Thoracic aorta (tissue), 2 donors: ENCODE measurements at places on chromosomes 6 and 20.

GRCh38 chr6:134063966-134064445 lies 11.6 kb upstream of the SLC2A12 start:
- H3K4me3 ChIP-seq: no peak overlapping the region
- no peaks in the 10 kb centered on the region for H3K27me3 ChIP-seq
- no peak for DNase-seq
- H3K27ac ChIP-seq: peak overlapping the region; percentile 65
- no peaks in the 10 kb centered on the region for H3K36me3 ChIP-seq

DNA sequence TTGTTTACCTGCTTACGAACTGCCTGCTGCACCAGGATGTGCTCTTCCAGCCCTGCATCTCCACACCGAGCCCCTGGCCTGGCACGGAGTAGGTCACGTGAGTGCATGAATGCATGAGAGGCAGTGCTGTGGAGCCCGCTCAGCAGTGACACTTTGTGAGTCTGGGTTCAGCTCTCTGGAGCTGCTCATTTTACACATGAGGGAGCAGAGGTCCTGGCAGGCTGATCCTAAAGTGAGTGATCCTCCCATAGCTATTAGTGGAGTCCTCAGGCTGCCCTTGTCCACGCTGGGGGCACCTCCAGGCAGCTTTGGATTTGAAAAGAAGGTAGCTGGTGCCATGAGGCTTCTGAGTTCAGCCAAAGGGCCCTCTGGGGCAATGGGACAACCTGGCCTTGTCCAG lies 64.2 kb downstream of the EDN3 start:
- H3K4me3 ChIP-seq: no peak overlapping the region
- H3K27ac ChIP-seq: no peak overlapping the region
- DNase-seq: no peak
- H3K36me3 ChIP-seq: no peaks in the 10 kb centered on the region
- H3K4me1 ChIP-seq: no peaks in the 10 kb centered on the region
- H3K27me3 ChIP-seq: no peaks in the 10 kb centered on the region

DNA sequence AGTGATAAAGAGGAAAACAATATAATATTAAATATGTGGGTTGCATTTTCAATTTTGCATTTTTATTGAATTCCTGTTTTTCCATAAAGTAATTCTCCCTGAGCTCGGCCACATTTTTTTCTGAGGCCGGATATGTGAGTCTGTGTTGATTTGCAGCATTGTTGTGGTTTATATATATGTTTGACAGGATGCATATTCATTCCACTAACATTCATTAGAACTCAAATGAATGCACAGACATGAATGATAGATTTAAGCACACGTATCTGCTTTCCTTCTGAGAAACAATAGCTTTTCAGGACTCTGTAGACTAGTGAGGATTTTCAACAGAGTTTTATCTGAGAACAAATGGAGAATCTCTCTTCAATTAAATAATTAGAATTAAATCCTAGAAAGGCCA lies 10.6 kb upstream of the EXOC2 start:
- H3K4me1 ChIP-seq: no peaks in the 10 kb centered on the region
- H3K4me3 ChIP-seq: no peak overlapping the region
- no peaks in the 10 kb centered on the region for H3K27me3 ChIP-seq
- no peak overlapping the region for H3K27ac ChIP-seq
- H3K36me3 ChIP-seq: no peaks in the 10 kb centered on the region

DNA sequence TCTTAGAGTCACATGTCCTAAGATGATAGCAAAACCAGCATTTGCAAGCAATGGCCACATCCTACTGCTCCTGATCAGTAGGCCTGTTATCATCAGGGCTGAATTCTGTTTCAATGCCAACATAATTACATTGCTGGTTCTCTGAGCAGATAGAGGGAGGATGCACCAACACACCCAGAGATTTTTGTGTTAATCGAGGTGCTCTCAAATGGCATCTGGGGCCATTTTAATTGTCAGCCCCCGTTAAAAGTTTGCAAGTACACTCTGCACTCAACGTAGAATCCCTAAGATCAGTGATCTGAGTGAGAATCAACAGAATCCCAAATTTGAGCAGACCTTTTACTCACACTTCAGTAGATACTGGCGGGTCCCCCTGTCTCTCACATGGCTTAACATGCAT lies 24.8 kb downstream of the ADTRP start:
- H3K27me3 ChIP-seq: no peaks in the 10 kb centered on the region
- no peaks in the 10 kb centered on the region for H3K4me1 ChIP-seq
- H3K27ac ChIP-seq: no peak overlapping the region
- no peak for DNase-seq

DNA sequence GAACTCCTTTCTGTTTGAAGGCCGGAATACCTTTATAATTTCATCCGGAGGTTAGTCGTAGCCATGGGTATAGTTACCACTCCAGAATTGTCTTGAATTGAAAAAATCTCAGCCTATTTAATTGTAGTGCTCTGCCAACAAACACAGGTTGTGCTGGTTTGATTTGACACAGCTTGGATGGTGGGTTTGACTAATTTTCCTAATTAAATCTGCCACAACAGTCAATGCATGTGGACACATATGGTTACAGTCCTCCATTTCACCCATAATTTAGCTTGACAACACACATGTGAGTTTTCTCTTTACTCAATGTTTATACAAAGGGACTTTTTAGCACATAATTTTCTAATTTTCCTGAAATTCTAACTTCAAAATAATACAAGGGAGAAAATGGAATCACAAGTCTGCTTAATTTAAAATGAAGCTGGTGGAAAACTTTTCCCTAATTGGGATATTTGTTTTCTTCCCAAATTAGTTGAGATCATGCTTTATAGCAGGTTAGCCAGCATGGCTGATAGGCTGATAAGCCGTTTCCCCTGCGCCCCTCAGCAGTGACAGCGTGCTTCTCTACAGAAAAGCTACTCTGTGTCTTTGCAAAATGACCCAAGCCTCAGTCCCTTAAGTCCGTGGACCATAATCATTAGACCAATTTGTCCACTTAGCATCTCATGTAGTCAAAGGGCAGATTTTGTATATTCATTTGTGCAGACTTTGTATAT lies 463.5 kb upstream of the FLRT3 start:
- H3K4me3 ChIP-seq: no peak overlapping the region
- H3K27me3 ChIP-seq: no peaks in the 10 kb centered on the region
- DNase-seq: no peak
- no peaks in the 10 kb centered on the region for H3K36me3 ChIP-seq
- no peaks in the 10 kb centered on the region for H3K4me1 ChIP-seq

GRCh38 chr6:29694637-29695036 lies 13.7 kb upstream of the ZFP57 start:
- no peak overlapping the region for H3K4me3 ChIP-seq
- no peak overlapping the region for H3K27ac ChIP-seq
- no peak for DNase-seq
- H3K4me1 ChIP-seq: no peaks in the 10 kb centered on the region

- H3K4me1 ChIP-seq: no peaks in the 10 kb centered on the region
- H3K4me3 ChIP-seq: no peak overlapping the region
- no peak overlapping the region for H3K27ac ChIP-seq
- no peaks in the 10 kb centered on the region for H3K27me3 ChIP-seq
- DNase-seq: no peak
Observed at GRCh38 chr6:161921602-161922395, 647.9 kb upstream of the AGPAT4 start.

DNA sequence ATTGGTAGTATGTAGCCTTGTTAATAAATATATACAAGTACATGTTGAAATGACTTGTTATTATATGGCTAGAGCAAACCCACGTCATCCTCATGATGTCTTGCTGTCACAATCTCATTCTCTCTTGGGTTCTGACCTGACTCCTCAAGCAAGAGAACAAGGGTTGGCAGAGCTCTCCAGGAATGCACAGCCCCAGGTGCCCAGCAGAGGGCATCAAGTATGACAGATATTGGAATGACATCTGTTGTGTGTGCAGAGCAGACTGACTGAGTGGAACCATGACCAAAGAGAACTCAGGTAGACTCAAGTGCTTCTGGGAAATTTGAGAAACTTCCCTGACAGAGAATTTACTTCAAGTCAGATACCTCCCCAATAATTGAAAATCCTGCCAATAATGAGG lies 90.6 kb downstream of the PAX1 start:
- no peak overlapping the region for H3K4me3 ChIP-seq
- no peak overlapping the region for H3K27ac ChIP-seq
- DNase-seq: no peak

GRCh38 chr6:66496659-66497058 lies 789.6 kb upstream of the EYS start:
- H3K4me3 ChIP-seq: no peak overlapping the region
- H3K27ac ChIP-seq: no peak overlapping the region
- DNase-seq: no peak

DNA sequence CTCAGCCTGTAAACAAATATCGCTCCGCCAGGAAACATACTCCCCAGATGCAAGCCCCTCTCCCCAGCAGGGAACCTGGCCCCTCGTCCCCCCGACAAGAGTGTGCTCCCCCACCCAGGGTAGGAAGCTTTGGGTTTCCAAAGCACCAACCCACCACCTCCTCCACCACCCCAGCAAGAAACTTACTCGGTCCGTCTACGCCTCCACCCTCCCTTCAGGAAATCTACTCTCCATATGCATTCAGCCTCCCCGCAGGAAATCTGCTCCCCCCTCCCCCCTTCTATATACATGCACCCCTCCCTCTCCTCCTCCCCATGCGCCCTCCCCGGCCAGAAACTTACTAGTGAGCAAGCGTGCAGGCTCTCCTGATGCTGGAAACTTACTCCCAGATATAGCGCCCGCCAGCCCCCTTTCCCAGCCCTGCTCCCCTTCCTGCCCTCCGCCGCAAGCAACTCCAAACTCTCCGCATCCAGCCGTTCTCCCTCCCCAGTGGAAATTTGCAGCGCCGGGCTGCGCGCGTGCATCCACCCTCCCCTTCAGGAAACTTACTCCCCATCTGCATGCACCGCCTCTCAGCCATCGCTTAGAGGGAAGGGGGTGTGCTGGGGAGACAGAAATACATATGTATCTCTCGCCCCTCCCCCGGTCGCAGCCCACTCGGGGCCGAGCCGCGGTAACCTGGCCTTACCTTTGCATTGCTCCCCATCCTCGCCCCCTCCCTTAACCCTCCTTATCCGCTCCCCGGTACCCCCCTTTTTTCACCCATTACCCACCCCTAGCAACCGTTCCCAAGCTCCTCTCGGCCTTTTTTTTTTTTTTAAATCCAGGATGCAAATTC lies at the start of gene TRERF1:
TSS of gene TRERF1 (minus strand) at position 594 of the 838 bp plus-strand sequence. CDS start 182,336 bp downstream, outside the sequence.
- peak within 1 kb of the TSS; percentile 83 for H3K4me3 ChIP-seq
- no peaks in the 10 kb centered on the region for H3K36me3 ChIP-seq
- DNase-seq: no peak
- peak within 1 kb of the TSS; percentile 76 for H3K27ac ChIP-seq
- no peaks in the 10 kb centered on the region for H3K27me3 ChIP-seq
- peaks cover 17% of the 10 kb centered on the region for H3K4me1 ChIP-seq

- no peaks in the 10 kb centered on the region for H3K36me3 ChIP-seq
- H3K27me3 ChIP-seq: no peaks in the 10 kb centered on the region
- H3K4me3 ChIP-seq: no peak overlapping the region
- H3K27ac ChIP-seq: no peak overlapping the region
Observed at GRCh38 chr20:11585752-11586352, 331.8 kb upstream of the BTBD3 start.

DNA sequence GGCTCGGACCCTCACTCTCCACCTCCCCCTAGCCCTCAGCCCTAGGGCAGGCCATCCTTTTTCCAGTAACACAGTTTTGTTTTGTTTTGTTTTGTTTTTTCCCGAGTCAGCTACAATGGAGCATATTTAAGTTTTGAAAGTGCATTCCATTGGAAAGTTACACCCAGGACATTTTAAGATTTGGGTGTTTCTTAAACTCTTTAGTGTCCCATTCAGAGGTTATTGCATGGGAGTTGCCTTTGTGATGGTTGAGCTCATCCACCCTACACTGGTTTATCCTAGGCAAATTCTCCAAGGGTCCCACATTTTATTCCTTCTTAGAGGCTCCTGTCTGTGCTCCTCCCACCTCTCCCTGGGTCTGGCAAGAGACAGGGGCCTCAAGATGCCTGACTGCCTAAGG lies 58.9 kb downstream of the THBS2 start:
- H3K27me3 ChIP-seq: no peaks in the 10 kb centered on the region
- H3K36me3 ChIP-seq: no peaks in the 10 kb centered on the region
- peaks cover 43% of the 10 kb centered on the region for H3K4me1 ChIP-seq
- peak overlapping the region; percentile 18 for H3K27ac ChIP-seq
- no peak for DNase-seq

DNA sequence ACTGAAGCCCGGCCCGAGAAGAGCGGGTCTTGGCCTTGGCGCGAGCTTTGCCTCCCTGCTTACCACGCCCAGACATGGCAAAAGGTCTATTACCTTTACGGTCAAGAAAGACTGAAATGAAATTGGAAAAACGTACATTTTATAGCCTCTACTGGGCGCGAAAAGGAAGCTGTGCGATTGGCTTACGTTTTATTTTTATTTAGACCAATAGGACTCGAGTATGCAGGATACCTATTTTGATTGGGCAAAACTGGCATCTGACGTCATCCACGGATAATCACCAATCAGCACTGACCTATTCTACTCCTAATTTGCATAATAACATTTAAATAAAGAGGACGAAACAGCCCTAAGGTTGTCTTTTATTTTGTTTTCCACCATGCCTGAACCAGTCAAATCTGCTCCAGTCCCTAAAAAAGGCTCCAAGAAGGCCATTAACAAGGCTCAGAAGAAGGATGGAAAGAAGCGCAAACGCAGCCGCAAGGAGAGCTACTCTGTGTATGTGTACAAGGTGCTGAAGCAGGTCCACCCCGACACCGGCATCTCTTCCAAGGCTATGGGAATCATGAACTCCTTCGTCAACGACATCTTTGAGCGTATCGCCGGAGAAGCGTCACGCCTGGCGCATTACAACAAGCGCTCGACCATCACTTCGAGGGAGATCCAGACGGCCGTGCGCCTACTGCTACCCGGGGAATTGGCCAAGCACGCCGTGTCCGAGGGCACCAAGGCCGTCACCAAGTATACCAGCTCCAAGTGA lies 97.4 kb downstream of the OR2B2 start:
- H3K36me3 ChIP-seq: no peaks in the 10 kb centered on the region
- H3K4me3 ChIP-seq: peak overlapping the region; percentile 78
- peak; percentile 56 for DNase-seq
- peaks cover 11% of the 10 kb centered on the region for H3K4me1 ChIP-seq

DNA sequence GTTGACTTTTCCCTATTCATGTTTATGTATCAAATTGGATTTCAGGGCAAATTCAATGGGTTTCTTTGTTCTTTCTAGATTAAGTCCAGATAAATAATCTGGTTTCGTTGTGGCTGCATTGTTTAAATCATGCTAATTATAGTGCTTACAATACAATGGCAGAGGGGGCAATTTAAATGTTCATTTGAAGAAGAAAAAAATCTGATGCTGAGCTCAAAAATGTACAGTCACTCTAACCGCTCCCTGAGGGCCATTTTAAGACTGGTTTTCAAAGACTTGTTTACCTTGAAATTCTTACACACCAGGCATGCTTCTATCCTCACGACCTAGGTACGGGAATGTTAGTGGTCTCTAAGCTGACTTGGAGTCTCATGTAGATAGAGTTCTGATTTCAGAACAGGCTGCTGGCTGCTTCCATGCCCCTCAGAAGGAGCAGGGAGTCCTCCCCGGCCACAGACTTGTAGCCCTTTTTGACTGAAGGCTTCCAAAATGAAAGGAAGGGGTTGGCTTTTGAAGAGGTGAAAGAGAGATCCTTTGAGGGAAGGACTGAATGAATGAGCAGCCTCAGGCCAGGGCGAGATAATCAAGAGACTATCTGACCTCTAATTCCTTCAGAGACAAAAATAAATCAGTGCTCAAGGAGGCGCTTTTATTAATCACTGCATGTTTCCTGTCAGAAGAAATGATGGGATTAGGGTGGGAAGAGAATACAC lies 86.1 kb upstream of the ZNF217 start:
- no peaks in the 10 kb centered on the region for H3K27me3 ChIP-seq
- H3K36me3 ChIP-seq: no peaks in the 10 kb centered on the region
- no peak for DNase-seq
- peaks cover 3% of the 10 kb centered on the region for H3K4me1 ChIP-seq
- no peak overlapping the region for H3K4me3 ChIP-seq

- H3K27ac ChIP-seq: no peak overlapping the region
- no peak for DNase-seq
- H3K4me3 ChIP-seq: no peak overlapping the region
- no peaks in the 10 kb centered on the region for H3K4me1 ChIP-seq
- H3K27me3 ChIP-seq: no peaks in the 10 kb centered on the region
Observed at GRCh38 chr6:157748839-157749571, 74.0 kb upstream of the SNX9 start.
